Thoracic aorta endothelial cell (primary cell): ENCODE measurements at places on chromosomes 13 and 19. TPM values are rescaled to one million over a fixed set of nuclear protein-coding genes. Genes with fewer than 3 reads are reported as not detected.

The ZNF146 gene
- 173 and 176 TPM in 2 replicates for total RNA-seq

The SOX1 gene
- not detected in 2 replicates for total RNA-seq

The ZNF134 gene
- 14.1 and 18.0 TPM in 2 replicates for total RNA-seq

The C19orf67 gene
- total RNA-seq: not detected in 2 replicates

The TMPRSS9 gene
- under 0.01 TPM in 1 of 2 replicates, not detected in the other for total RNA-seq

The ZIC5 gene
- total RNA-seq: 0.07 TPM in 1 of 2 replicates, not detected in the other

The TYK2 gene
- total RNA-seq: 76.1 and 76.9 TPM in 2 replicates

The CGB1 gene
- total RNA-seq: not detected in 2 replicates

The WDR88 gene
- not detected in 2 replicates for total RNA-seq

The TNNT1 gene
- total RNA-seq: 1.0 and 2.9 TPM in 2 replicates
